B cell (primary cell): ENCODE measurements at places on chromosomes 6 and 20.
A peak's percentile ranks its signal among the peaks of the same experiment; 100 is the strongest.

- peak; percentile 66 for DNase-seq
Measured at GRCh38 chr20:208942-209566, 18.0 kb upstream of the DEFB129 start.

GRCh38 chr6:135505648-135506047 lies 8.1 kb upstream of the AHI1 start:
- no peak for DNase-seq

GRCh38 chr20:48789185-48789668 lies 38.6 kb downstream of the PREX1 start:
- peak; percentile 64 for DNase-seq

DNA sequence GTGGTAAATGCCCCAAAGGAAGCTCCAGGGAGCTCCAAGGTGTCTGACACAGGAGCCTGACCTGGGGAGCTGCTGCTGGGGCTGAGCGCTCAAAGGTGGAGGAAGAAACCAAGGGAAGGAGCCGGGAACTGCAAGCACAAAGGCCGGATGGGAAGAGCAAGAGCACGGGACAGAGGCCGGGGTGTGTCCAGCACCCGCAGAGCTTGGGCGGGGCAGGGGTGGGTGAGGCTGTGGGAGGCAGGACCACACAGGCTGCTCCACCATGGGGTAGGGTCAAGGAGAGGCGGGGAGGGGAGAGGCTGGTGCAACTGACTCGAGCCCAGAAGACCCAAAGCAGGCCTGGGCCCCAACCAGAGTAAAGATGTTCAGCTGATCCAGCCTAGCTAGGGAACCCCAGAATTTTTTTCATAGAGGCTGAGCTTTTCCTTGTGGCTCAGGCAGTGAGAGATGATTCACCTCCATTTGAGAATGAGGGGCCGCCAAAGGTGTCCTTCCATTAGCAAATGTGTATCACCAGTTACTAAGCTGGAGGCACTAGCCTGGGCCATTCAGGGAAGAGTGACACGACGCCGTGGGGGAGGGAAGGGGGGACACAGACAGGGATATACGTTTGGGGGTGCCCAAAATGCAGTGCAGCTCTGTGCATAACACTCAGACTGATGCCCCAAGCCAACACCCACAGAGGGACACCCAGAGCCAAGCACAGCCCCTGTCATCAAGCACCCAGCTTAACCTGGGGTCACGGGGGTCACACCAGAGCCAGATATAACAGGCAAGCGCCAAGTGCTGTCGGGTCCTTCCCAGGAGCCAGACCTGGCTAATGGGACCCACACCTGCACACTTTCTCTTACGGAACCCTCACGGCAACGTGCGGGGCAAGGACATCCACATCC lies 21.3 kb upstream of the TLDC2 start:
- DNase-seq, result no peak

GRCh38 chr6:156359912-156360311 lies 417.3 kb upstream of the ARID1B start:
- DNase-seq, result no peak

GRCh38 chr20:15122613-15123012 lies 785.2 kb upstream of the FLRT3 start:
- DNase-seq, result no peak

- peak; percentile 63 for DNase-seq
Measured at GRCh38 chr6:161373905-161374451, 100.1 kb upstream of the AGPAT4 start.

GRCh38 chr20:50012282-50013263 lies 29.8 kb downstream of the SNAI1 start:
- peak; percentile 77 for DNase-seq

DNA sequence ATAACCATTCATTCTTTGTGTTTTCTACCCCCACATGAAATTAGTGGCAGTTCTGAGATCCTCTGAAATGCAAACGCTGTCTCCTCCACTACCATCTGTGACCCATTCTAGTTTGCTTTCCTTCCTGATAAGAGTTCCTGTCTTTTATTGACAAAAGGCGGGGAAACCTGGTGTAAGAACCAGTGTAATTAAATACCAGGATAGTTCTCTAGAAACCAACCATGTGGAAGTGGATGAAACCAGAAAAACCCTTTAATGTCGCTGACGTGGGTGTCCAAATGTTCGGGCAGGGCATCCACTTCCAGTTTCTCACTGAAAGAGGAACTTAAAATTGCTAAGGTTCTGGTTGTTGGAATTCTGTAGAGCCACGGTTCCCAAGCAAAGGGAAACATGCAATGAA lies 79.1 kb downstream of the TNFRSF21 start:
- no peak for DNase-seq

GRCh38 chr6:155075930-155076695 lies 81.0 kb downstream of the TIAM2 start:
- no peak for DNase-seq

DNA sequence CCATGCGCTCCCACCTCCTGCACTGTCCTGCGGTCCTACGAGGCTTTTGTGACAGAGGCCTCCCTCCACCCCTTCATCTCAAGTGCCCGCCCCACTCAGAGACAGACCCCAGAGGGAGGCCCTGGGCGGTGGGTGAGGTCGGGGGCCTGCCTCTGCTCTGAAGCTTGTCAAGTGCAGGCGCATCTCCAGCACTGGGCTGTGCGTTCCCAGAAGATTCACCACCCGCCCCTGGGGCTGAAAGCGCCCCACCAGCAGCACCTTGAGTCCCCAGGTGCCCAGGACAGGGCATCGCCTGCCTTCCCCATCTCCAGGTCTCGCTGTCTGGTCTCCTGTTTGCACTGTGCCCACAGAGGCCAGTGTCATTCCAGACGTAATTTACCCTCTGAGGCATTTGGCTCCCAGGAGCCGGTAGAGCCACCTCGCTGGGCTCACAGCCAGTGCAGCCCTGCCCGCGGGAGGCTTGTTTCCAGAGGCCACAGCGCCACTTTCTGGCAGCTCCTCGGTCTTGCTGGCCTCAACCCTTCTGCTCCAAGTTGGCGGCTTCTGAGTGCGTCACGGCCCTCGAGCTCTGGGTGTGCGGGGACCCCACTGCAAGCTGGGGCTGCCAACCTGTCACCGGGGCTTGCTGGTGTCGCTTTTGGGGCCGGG lies 191.1 kb downstream of the TAF4 start:
- DNase-seq, result no peak

DNA sequence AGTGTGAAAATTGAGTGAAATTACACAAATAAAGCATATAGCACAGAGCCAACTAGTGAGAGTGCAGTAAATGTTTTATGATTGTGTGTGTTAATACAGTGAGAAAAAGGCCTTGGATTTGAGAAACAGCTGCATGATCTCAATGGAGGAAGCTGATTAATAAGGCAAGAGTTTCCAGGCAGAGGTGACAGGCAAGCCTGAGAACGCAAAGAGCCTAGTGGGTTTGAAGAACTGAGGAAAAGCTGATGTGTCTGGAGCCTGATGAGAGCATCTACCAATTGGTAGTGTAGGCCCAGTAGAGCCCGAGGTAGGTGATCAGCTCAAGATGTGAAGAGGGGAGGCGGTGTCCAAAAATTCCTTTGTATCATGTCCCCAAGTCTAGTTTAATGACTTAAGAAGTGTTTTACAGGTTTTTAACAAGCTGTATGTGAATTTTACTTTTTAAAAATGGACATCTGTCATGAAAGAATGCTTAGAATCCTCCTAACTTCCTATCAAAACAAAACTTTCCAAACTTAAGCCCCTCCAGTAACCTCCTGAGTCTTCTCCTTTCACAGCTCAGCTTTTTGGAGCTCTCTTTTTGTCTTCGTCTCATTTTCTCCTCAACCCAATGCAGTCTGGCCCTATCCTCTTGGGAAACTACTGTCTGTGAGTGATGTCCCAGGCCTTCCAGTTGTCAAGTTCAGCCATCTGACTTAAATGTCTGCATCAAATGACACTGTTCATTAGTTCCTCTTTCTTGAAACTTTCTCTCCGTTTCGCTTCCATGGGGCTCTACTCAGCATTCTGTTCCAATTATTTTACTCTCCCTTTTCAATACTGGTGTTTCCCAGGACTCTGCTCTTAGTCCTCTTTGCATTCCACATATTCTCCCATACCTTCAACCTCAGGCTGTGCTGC lies 1.2 kb downstream of the CDC40 start:
- peak; percentile 70 for DNase-seq

DNA sequence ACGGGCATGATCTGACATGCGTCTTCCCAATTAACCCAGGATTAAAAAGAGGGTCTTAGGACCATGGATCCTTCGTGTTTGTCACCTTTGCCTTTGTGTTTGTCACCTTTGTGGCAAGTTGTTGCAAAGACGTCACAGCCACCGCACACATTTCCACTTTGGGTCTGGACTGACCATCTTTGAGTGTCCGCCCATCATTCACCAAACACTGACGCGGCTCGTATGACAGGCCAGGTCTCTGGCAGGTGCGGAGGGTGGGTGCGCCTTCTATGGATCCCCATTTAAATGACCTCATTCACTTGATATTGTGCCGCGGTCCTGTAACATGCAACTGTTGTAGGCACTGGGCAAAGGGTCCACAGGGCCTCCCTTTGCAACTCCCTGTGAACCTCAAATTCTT lies 404.1 kb downstream of the TAF4 start:
- no peak for DNase-seq

GRCh38 chr20:45372241-45372640 lies 5.9 kb downstream of the TP53TG5 start:
- no peak for DNase-seq

- DNase-seq, result no peak
Measured at GRCh38 chr20:42656130-42656529, 533.6 kb downstream of the PTPRT start.

DNA sequence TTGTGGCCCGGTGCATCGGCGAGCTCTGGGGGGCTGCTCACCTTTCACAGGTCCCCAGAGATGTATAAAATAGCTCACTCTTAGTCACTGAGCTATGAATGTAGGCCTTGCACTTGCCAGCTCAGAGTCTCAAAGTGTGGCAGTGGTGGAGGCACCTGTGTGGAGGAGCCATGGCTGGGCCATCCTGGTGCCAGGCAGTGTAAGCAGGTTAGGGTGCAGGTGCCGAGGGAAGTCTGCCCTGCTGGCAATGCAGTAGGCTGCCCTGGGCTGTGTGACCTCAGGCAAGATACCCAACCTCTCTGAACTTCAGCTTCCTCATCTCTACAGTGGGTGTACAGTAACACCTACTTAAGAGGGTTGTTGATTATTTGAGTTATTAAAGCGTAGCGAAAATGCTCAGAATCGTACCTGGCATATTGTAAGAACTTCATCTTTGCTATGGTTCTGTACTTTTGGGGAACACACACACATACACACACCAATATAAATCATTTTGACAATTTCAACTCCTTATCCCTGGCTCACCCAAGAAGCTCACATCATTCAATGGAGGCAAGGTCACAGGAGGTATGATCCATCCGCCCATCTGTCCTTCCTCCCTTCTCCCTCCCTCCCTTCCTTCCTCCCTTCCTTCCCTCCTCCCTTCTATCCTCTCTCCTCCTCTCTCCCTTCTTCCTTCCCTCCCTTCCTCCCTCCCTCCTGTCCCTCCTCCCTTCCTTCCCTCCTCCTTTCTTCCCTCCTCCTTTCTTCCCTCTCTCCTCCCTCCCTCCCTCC lies 66.8 kb upstream of the STX16 start:
- no peak for DNase-seq

DNA sequence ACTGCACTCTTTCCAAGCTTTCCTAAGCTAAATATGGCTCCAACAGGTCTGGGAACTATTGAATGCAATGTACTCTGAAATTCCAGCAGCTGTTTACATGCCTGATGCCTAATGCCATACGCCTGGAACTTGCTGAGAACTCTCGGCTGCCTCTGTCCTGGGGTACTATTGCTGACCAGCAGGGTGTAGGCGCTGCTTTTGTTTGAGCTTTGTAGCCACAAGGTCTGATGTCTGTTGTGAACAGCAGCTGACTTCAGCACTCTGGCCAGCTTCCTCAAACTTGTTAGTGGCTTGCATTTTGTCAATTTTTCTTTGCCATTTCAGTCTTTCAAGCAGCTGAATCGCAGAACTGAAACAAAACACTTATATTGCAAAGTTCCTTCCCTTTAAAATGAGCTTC lies 26.7 kb downstream of the SAYSD1 start:
- peak; percentile 14 for DNase-seq

DNA sequence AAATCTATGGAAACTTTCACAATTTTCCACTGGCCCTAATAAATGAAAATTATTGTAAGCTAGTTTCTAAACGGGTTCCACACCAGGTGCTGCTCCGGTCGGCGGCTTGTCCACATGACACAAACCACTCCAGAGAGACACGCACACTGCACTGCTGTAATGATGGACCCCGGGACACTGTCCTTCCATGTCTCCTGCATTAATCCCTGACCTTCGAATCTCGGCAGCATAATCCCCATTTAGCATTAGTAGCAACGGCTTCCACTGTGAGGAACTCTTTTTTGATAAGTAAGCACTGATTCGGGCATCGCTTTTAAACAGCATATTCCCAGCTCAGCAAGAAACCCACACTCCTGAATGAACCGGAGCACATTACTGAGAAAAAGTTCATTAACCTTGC lies 43.5 kb downstream of the INSM1 start:
- DNase-seq, result no peak

GRCh38 chr6:154432533-154433476 lies 76.2 kb upstream of the IPCEF1 start:
- no peak for DNase-seq

DNA sequence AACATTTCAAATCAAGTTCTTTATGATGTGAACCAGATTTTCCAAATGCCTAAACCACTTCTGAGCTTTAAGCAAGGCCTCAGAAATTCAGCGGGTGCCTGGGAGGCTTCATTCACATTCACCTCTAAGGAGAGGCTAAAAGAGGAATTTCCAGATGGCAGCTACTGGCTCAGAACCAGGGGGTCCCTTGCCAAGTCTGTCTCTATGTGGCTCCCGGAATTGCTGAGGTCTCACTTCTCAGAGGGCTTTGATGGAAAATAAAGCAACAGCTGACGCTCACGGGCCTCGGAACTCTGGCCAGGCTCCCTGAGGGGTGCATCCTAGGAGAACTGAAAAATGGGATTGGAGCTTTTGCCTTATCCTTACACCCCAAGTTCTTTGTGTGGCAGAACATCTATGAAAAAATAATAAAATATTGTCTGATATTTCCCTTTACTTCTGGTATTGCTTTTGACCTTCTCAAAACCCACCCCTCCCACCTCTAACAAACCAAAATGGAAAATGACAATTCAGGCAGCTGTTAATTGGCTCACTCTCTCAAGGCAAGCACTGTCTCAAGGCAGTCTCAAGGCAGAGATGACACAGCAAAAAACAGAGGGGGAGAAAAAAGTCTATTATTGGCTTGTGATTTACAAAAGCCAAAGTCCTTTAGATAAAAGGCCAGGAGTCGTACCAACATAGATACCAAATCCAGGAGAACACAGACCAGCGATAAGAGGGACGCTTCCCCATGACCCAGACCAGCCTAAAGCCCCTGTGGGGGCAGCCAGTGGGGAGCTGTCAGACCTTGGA lies 21.8 kb upstream of the LRRN4 start:
- no peak for DNase-seq

GRCh38 chr6:161487217-161487531 lies 213.3 kb upstream of the AGPAT4 start:
- no peak for DNase-seq

DNA sequence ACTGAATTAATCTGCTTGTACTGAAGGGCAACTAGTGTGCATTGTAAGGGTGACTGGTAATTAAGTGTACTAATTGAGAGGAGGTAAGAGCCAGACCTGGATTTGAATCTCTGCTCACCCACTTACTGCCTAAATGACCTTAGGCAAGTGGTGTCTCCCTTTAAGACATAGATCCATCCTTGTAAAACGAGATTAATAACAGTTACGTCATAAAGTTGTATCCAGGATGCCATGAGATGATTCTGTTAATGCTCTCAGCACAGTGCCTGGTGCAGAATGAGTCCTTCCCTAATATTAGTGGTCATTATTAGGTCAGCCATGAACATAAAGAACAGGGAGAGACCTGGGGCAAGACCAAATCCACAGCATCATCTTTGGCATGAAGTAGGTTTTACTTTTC lies 470.1 kb downstream of the MAFB start:
- DNase-seq, result no peak

- no peak for DNase-seq
Measured at GRCh38 chr6:122790028-122790422, 967 bp downstream of the SMPDL3A start.
